Activated naive CD4-positive, alpha-beta T cell treated with Interleukin-2 at 50 U/mL for 16 hours (primary cell): ENCODE measurements at places on chromosomes 1 and 21.
A peak's percentile ranks its signal among the peaks of the same experiment; 100 is the strongest.

- no peak for DNase-seq
These were observed 939.4 kb downstream of the BRINP3 start for GRCh38 chr1:189538271-189538670.

DNA sequence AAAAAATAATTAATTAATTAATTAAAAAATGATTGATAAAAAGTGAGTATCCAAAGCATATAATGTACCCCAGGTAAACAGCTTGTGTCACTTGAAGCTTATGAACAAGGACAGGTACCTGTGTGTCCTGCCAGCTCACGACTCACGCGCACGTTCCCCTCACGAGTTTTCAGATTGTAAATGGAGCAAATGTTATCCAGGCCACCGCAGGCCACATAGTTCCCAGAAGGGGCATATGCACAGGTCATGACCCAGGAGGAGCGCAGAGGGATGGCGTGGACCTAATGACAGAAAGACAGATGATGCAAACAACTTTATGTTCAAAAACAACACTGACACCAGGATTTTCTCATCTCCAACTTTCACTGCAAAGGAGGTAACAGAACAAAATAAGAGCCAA is 26.0 kb upstream of the NADK start:
- no peak for DNase-seq

DNA sequence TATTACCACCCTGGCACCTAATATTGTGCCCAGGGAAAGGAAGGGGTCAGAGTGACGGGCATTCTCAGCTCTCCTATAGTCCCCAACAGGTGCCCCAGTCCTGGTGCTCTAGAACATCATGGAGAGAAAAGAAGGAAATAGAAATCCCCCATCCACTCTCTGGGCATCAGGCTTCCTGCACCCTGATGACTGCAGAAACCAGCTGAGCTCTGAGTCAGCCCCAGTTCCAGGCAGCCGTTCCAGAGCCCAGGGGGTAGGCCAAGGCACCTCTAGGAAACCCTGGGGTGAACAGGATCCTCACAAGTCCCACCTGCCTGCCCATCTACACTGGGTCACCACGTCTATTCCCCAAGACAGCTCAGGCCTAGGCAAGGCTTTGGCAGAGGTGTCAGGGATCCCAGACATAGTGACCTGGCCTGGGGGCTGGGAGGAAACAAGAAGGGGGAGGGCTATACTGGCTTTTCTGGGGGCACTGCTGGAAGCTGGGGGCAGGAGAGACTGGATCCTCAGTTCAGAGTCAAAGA is 709 bp downstream of the NECTIN4 start:
- DNase-seq: no peak

- no peak for DNase-seq
These were observed 60.4 kb downstream of the NME7 start for GRCh38 chr1:169307176-169307575.

- no peak for DNase-seq
These were observed 226.3 kb upstream of the B3GALT2 start for GRCh38 chr1:193412748-193413147.

DNA sequence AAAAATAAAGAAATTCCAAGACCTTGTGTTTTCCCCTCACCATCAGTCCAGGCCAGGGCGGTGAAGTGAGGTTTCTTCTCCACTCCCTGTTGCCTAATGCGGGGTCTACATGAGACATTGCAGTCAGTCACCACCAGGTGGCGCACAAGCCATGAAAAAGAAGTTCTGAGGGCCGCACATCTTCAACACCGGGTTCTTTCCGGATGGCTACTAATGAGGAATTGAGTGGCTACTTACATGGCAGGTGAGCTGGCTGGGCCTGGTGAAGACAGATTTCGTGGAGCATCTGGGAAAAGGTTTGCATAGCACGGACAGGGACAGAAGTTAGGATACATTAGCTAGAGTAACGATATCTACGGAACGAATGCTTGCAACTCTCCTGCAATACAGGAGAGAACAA is 15.8 kb upstream of the S100A11 start:
- peak; percentile 85 for DNase-seq

DNA sequence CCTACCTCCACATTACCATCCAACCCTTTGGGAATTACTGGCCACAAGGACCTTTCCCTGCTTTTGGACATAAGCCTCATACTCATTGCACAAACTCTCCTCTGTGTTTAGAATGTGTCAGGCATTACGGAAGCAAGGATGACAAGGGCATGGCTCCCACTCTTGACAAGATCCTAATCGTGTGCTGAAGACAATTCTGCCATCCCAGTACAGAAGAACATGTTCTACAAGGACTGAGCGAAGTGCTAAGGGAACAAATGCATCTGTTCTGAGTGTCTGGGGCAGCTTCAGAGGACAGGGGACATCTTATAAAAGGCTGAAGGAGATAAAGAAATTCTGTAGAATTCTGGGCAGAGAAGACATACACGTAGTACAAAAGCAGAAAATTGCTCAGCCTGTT is 378.5 kb upstream of the CAMK1G start:
- DNase-seq: no peak

GRCh38 chr1:234629026-234629425 is 19.0 kb upstream of the IRF2BP2 start:
- no peak for DNase-seq

GRCh38 chr1:183885142-183885735 is 80.3 kb downstream of the RGL1 start:
- no peak for DNase-seq

DNA sequence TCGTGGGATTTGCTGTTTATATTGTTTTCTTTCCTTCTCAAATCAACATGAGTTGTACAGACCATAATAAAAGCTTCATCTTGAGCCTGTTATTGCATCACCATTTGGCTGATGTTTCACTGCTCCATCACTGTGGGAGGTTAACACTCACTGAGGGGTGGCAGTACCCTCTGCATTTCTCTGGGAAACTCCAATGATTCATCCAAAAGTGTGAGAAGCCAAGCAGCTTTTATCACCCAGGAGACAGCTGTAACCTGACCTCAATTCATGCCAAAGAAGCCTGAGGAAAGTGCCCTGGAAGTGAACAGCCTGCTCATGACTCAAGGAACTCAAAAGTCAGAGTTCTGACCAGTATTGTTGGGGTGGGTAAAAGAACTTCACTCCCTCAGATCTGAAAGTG is 84.1 kb downstream of the GPR88 start:
- DNase-seq: no peak

DNA sequence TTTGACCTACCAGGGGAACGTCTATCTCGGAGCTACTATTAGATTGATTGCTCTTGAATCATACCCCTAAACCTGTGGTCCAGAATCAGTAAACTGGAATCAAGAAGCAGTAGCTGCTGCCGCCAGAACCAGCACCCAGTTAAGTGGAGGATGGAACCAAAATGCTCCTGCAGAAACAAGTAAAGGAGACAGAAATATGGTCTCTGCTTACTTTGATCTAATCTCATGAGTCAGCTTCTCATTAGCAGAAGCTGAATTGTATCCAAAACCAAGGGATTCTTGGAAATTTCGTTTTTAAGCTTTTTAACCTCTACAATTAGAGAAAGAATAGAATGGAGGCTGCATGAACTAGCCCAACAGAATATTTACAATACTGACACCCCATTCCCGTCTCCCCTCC is 42.6 kb upstream of the PIGV start:
- no peak for DNase-seq

- no peak for DNase-seq
These were observed 357.0 kb upstream of the PTBP2 start for GRCh38 chr1:96364576-96364975.

DNA sequence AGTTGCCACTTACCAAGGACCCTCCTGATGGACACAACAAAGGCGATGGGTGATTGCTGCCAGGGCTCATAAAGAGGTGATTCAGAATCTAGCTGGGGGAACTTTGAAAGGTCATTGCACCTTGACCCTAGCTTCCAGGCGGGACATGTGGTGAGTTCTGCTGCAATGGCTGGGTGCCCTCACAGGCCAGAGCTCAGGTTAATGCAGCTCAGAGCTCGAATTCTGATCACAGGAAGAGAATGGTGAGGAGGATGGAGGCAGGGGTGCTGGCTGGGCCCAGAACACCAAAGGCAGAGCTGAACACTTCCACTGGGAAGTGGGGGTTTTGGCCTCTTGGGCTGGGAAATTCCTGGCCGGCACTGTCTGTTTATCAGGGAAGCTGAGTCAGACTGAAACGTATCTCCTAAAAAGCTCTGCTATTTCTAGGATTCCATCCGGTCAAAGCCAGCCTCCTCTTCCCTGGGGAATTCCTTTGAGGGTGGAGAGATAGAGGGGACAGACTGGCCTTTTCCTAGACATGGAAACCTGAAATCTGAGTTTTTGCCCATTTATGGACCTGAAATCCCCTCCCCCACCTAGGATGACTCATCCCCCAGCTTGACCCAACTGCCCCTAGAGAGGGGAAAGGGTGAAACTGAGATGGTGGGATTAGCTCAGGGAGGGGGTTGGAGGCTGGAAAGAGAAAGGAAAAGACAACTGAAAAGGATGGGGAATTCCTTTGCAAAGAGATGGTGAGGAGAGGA is 27.2 kb downstream of the NUAK2 start:
- no peak for DNase-seq

DNA sequence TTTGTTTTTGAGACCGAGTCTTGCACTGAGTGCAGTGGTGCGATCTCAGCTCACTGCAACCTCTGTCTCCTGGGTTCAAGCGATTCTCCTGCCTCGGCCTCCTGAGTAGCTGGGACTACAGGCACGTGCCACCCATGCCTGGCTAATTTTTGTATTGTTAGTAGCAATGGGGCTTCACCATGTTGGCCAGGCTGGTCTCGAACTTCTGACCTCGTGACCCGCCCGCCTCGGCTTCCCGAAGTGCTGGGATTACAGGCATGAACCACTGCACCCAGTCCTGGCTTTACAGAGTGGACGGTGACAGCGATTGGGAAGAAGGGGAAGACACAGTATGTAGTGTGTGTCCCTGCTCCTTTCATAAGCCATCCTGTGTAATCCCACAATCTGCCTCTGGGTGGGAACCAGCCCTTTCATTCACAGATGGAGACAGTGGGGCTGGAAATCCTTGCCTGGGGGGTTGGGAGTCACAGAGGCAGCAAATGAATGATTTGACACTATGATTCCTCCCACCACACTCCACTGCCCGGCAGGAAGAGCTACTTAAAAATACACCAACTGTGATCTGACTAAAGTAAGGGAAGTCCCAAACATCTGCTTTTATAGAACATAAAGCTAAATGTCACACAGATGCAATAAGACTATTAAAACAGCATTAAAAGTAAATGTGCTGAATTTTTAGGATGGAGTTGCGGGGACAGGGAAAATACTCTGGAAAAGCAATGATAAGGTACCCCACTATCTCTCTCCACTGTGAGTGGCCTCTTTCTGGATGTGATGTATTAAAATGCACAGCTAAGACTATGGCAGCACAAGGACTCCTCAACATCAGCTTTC is 4.5 kb downstream of the PARP1 start:
- DNase-seq: no peak

GRCh38 chr1:3290438-3290837 is 164.0 kb upstream of the ARHGEF16 start:
- no peak for DNase-seq

DNA sequence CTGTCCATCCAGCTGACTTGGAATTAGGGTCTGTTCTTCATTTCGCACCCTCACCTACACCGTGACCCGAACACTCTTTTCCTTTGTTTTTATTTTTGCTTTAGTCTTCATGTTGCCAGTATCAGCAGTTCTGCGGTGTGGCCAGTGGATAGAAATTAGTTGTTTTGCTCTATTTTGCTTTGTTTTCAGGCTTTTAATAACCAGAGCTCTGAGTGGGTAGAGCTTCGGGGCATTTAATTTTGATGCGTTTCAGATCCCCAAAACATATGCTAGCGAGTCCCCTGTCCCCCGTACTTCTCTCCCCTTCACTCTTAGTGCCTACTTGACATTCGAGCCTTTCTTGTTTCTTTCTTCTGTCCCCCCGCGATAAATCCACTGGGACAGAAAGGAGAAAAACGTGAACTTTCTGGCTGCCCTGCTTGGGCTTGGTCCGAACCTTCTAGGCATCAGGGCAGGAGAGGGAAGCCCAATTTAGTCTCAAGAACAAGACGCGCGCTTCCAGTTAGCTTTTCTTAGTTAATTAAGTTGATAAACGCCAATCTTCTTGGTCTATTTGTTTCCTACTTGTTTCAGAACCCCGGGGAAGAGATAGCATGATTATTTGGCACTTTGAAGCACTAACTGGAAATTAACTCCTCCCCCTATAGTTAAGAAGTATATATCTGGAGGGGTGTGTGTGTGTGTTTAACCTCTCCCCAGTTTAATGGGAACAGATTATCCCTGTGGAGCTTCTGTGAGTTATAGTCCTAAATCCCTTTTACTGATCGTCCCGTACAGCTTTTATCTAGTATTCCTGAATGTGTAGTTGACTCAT is 839 bp downstream of the SWT1 start:
- DNase-seq: no peak

- DNase-seq: no peak
These were observed 128.8 kb downstream of the COQ8A start for GRCh38 chr1:227068883-227069282.

DNA sequence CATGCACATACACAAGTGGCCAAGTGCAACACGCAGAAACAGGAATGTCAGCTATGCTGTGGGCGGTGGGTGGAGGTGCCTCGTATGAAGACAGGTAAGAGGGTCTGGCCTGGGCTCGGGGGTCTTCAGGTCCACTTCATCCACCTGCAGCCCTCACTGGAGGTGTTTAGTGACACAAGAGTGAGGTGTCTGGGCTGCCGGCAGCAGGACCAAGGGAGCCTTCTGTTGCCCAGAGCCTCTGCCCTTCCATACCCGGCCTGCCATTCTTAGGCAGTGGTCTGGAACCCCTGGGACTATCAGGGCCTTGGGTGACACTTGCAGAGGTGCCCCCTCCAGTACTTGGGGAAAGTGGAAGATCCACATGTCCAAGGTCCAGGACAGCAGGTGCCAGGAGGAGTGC is 21.7 kb upstream of the ACTRT2 start:
- no peak for DNase-seq

GRCh38 chr1:56268519-56269140 is 310.7 kb downstream of the PLPP3 start:
- DNase-seq: no peak

DNA sequence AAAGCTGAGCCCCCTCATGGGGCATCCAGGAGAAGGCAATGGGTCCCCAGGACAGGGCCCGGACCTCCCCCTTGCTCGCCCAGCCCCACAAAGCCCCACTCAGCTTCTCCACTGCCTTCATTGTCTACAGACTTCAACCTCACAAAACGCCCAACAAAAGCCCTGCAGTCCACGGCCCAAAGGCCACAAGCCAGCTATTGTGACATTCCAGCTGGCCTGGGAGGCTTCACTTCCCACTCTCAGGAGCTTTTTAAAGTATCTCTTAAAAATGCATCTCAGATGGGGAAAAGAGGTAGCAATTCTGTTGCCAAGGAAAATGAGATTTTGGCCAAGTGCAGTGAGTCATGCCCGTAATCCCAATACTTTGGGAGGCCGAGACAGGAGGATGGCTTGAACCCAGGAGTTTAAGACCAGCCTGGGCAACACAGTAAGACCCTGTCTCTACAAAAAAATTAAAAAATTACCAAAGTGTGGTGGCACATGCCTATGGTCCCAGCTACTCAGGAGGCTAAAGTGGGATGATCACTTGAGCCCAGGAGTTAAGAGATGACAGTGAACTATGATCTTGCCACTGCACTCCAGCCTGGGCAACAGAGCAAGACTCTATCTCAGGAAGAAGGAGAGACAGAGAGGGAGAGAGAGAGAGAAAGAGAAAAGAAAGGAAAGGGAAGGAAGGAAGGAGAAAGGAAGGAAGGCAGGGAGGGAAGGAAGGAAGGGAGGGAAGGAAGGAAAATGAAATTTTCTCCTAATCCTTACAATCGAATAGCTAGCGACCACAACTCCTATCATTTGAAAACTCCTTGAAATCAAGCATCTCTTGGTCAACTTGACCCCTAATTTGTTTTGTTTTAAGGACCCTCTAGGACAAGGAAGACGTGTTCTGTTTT is 31.4 kb upstream of the TARDBP start:
- DNase-seq: no peak
